ENCODE measurements at places on chromosomes 16 and 17.

DNA sequence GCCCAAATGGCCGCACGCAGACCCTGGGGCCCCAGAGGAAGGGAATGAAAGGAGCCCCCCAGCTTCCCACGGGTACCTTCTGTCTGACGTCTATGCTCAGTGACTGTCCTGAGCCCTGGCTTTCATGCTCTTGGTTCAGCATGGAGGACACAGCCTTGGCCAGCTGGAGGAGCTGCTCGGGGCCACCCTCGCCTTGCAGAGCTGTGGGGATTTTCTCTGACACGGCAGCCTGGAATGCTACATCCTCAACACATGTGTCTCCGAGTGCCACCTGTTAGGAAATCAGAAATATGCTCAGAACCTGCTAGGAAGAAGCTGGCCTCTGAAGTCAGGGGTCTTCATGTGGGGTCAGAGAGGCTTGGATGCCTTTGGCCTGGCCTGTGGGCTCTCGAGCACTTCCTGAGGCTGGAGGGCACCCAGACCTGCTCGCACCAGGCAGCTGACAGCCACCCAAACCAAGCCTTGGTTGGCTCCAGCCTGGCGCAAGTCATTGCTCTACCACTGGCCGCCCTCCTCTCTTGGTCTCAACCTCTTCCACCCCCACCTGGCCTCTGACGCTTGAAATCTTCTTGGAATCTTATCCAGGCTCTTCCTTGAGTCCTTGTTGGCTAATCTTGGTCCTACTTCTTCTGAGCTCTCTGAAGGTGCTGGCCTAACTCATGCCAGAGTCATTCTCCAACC is 63.7 kb upstream of the BCO1 start:
- no peak overlapping the region for H3K4me3 ChIP-seq
- H3K36me3 ChIP-seq = no peaks in the 10 kb centered on the region
- peaks cover 2% of the 10 kb centered on the region for H3K27me3 ChIP-seq
- no peaks in the 10 kb centered on the region for H3K4me1 ChIP-seq
- DNase-seq = no peak
- H3K27ac ChIP-seq = no peak overlapping the region

- H3K4me1 ChIP-seq = no peaks in the 10 kb centered on the region
- H3K36me3 ChIP-seq = no peaks in the 10 kb centered on the region
- H3K27me3 ChIP-seq = peaks cover 16% of the 10 kb centered on the region
Observed at GRCh38 chr17:915538-916201, 63.9 kb downstream of the NXN start.

DNA sequence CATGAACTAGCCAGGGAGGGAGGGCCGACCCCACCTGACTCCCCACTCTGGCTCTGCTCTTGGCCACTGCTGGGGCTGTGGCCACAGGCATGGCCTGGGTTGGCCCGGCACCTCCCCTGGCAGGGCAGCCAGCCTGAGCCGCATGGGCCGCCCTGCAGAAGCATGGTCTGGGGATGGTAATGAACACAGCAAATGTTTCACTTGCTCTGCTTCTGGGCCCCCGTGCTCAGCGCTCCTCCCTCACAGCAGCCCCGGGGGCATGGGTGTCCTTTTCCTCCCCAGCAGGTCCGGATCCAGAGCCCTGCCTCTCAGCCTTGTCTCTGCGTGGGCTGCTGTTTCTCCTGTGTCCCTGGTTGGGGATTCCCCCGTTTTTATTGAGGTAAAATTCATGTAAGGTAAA is 30.9 kb upstream of the KCNJ12 start:
- no peaks in the 10 kb centered on the region for H3K36me3 ChIP-seq
- DNase-seq = no peak
- no peaks in the 10 kb centered on the region for H3K4me1 ChIP-seq
- H3K27ac ChIP-seq = no peak overlapping the region
- no peaks in the 10 kb centered on the region for H3K27me3 ChIP-seq

DNA sequence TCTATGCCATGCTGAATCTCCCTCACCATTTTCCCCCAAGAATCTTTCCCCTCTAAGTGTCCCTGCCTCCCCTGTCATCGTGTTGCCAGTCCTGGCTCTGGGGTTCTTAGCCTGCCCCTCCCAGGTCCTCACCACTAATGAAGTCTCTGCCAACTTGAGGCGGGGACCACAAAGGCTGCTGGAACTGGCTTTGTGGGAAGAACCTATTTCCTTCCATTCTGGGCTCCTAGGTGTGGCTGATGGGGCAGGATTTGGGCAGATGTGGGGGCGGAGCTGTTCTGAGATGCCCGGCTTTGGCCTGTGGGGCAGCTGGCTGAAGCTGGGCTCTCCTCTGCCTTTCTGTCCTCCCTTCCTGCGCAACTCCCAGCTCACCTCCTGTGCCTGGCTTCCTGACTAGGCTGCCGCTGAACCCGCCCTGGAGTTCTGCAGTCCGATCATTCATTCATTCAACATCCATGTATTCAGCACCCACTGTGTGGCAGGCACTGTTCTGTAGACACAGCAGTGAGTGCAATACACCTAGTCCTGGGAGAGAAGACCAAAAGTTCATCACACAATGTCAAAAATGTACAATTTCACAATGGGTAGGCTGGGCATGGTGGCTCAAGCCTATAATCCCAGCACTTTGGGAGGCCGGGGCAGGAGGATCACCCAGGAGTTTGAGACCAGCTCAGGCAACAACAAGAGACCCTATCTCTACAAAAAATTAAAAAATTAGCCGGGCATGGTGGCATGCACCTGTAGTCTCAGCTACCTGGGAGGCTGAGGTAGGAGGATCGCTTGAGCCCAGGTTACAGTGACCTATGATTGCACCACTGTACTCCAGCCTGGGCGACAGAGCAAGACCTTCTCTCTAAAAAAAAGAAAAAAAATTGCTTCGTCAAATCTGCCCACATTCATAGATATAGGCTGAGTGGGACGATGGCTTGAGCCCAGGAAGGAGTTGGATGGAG is 1.9 kb upstream of the SNN start:
- peaks cover 50% of the 10 kb centered on the region for H3K4me1 ChIP-seq

DNA sequence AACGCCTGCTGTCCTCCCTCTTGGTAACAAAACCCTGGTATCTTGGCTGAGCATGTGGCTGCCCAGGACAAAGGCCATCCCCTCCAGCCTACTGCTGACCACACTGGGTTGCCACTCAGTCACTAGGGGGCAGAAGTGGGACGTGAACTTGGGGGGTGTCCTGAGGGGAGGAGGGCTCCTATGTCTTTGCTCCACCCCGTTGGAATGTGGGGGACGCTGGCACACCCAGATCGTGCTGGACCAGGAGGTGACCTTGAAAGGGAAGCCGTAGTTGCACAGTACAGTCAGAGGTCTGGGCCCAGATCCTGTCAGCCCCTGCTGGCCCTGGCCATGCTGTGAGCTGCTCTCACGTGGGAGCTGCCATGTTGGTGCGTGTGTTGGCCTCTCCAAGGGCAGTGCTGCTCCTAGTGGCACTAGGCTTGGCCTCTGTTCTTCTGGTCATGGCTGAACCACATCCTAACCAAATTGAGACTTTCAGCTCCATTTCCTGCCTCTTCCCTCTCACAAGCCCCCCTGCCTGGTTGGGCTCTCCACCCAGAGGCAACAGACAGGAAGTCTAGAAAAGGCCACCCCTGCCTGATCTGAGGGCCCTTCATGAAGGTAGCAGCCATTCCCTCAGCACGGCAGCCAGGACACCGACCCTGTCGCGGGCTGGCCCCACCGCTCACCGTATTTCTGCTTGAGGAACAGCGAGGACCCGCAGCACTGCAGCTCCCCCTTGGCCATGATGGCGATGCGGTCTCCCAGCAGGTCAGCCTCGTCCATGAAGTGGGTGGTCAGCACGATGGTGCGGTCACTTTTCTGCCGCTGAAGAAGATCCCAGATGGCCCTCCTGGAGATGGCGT is 29.0 kb upstream of the RNPS1 start:
- H3K4me1 ChIP-seq = no peaks in the 10 kb centered on the region
- no peak for DNase-seq
- no peaks in the 10 kb centered on the region for H3K36me3 ChIP-seq
- no peak overlapping the region for H3K4me3 ChIP-seq
- H3K27ac ChIP-seq = no peak overlapping the region
- H3K27me3 ChIP-seq = no peaks in the 10 kb centered on the region

- H3K27me3 ChIP-seq = peaks cover 9% of the 10 kb centered on the region
- peak; percentile 38 for DNase-seq
- peak overlapping the region; percentile 38 for H3K4me3 ChIP-seq
- peak overlapping the region; percentile 93 for H3K27ac ChIP-seq
Observed at GRCh38 chr16:48158296-48158695, 2.5 kb upstream of the ABCC12 start.

GRCh38 chr17:38559051-38559879 is 46.5 kb downstream of the SRCIN1 start:
- peaks cover 54% of the 10 kb centered on the region for H3K27me3 ChIP-seq
- H3K4me1 ChIP-seq = peaks cover 27% of the 10 kb centered on the region
- H3K27ac ChIP-seq = peak overlapping the region; percentile 69
- H3K36me3 ChIP-seq = peaks cover 3% of the 10 kb centered on the region
- peak; percentile 82 for DNase-seq

DNA sequence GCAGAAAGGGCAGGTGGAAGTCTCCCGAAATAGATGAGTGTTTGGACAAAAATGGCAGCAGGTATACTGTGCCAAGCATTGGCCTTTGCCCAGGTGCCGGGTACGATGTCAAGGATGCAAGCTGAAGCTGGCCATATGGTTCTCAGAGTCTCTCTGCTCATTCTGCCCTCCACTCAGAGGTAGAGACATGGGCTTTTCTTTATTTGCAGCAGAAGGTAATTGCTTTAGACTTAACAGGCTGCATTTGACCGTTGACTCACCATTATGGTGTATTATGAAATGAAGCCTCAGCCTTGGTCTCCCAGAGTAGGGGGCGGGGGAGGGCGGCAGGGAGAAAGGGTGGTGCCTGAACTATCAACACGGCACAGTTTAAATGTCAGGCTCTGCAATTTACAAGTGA is 969.1 kb upstream of the EEF2KMT start:
- DNase-seq = no peak
- H3K27me3 ChIP-seq = no peaks in the 10 kb centered on the region
- no peaks in the 10 kb centered on the region for H3K36me3 ChIP-seq
- H3K4me3 ChIP-seq = no peak overlapping the region
- no peak overlapping the region for H3K27ac ChIP-seq
- H3K4me1 ChIP-seq = no peaks in the 10 kb centered on the region

Measured in activated T-helper 1 cell treated with anti-CD3 and anti-CD28 coated beads, Interleukin-12 subunit alpha, Interleukin-12 subunit beta, Interleukin-2, Interleukin-4 antibody, amounts not matched to agents 30 ng/mL and 10 ng/mL and 1 ng/mL, durations not matched to agents 14 hours and 24 hours and 36 hours (primary cell).